Activated naive CD4-positive, alpha-beta T cell treated with anti-CD3 and anti-CD28 coated beads for 36 hours (primary cell): ENCODE measurements at places on chromosomes 2 and 18. TPM values are rescaled to one million over a fixed set of nuclear protein-coding genes. Genes with fewer than 3 reads are reported as not detected.

RHOB gene
- total RNA-seq = 2.0 TPM

PAIP2B gene
- total RNA-seq = 3.2 TPM

TEKT4 gene
- not detected for total RNA-seq

CXCR2 gene
- 0.21 TPM for total RNA-seq

CARF gene
- total RNA-seq = 4.0 TPM

FRZB gene
- total RNA-seq = not detected

DNA sequence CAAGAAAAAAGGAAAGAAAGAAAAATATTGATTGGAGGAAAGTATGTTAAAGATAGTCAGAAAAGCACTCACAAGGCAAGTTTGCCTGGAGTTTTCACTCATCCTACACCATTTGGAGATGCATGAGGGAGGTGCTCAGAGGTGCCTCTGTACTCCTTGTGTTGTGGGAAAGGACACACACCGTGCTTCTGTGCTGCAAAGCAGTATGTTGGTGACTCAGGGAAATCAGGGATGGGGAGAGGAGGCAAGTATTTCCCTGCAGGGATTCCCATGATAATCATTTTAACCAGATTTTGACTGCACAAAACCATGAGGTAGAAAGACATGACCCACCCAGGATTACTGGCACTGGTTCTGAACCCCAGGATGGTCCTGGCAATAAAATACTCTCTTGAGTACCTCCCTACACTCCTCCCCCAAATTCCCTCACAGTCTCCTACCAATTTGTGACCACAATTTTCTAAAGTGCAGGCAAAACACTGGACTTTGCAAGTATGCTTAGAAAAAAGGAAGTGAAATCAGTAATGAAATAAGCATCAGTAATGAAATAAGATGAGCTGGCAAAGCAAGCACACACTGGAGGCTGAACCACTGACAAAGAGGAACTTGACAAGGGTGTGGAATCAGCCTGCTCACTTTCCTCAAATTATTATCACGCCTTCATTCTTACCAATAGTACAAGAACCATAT is 155.5 kb upstream of the ACVR2A start:
- DNase-seq = no peak

DNA sequence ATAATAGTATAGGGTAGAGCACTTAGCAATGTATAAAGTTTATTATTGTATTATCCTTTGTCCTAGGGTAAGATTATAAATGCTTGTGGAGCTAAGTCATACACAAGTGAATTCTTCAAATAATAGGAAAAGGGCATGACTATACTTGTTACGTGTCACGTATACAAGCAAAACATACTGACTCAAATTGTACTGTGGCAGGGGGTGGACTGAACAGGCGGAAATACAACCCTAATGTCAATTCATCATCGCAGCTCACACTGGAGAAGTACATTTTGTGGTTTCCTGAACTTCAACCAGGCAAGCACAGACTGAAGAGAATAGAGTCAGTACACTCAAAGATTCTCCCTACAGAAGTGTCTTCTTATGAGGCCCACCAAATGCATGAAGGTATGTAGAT is 201.0 kb downstream of the MBD2 start:
- no peak for DNase-seq

DNA sequence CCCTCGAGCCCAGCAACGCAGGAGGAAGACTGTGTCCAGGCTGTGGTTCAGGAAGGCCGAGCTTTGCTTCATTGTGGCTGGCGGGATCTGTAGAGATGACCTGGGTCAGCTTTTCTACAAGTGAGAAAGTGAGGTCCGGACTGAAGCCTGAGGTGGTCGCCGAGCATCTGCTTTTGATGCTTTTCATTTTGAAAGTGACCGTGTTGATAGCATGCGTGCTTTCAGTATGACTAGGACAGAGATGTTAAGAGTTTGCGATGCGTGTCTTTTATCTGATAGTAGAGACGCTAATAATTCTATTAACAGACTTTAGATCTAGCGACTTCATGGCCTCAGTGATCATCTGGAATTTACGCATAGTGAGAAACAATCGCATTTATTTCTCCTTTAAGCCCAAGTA is 28.1 kb downstream of the CTDP1 start:
- DNase-seq = no peak

- no peak for DNase-seq
Measured at GRCh38 chr2:20997953-20998722, 45.7 kb downstream of the APOB start.

GRCh38 chr18:11672198-11672597 is 16.9 kb upstream of the GNAL start:
- no peak for DNase-seq

DNA sequence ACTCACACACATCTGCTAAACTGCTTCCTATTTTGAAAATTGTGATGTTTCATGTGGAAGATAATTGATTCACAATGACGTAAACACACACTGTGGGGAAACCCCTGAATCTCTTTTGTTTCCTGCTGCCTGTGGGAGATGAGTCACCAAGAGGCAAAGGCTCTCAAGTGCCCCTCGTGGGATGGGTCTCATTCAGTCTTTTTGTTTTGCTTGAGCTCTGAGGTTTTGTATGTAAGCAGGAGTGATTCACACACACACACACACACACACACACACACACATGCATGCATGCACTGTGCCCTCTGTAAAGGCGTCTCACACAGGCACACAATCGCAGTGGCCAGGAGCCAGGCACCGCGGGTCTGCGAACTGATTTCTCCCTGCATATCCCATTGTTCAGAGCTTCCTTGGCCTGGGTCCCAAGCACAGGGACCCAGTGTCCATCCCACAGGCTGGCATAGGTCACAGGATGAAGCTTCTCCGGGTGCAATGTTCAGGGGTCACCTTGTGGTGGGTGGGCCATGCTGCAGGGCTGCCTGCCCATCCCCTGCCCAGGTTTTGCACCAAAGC is 12.1 kb upstream of the ARHGEF4 start:
- DNase-seq = peak; percentile 84

DNA sequence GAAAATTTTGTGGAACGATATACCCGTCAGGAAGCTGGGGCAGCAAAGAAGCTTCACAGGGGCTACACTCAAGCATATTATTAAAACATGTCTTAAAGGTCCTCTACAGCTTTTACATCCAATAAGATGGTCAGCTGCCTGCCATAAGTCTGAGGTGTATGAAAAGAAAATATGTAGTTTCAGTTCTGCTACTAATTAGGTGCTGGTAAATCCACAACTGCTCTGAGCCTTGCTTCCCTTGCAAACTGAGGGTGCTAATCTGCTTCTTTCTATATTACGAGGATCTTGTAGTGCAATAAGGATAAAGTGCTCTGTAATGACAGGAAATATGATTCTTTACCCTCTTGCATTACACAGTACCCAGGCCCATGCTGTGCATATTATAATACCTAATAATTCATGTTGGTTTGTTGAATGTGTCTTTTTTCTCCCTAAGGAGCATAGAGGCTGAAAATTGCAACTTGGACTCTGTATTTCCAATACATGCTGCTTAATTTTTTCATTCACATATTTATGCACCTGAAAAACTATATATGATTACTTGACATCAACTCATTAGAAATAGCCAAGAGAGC is 14.5 kb upstream of the SLC8A1 start:
- DNase-seq = no peak

GRCh38 chr2:200761266-200761665 is 50.4 kb upstream of the BZW1 start:
- DNase-seq = no peak

DNA sequence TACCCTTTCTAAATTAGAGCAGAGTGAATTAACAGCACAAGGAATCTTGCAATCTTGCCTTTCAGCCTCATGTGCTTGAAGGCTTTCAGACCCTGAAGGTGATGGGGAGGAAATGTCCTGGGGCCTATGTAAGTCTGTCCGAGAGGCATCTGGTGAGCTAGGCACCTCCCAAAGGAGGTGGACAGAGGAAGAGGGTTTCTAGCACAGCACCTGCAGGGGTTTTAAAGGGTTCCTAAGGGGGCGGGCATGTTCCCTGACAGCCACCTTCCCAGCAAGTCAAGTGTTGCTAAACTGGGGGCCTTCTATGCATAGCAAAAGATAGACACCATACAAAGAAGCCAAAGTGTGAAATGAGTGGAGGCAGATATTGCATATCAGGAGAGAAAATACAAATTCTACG is 88.5 kb downstream of the CDH2 start:
- DNase-seq = no peak

DNA sequence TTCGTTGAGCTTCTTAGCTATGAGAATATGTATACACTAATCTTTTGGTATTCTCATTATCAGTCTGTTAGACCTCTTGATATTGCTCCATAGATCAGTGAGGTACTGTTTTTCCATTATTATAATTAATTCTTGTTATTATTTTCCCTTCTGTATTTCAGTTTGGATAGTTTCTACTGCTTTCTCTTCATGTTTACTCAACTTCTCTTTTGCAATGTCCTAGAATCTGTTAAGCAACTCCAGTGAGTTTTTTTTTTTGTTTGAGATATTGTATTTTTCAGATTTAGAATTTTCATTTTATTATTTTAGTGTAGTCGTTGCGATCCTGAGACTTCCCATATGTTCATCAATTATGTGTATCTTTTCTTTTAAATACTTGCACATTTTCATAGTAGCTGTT is 260.8 kb downstream of the SETBP1 start:
- DNase-seq = no peak

- no peak for DNase-seq
Measured at GRCh38 chr2:58557176-58557575, 316.1 kb upstream of the FANCL start.
